ENCODE measurements at places on chromosomes 5 and 9.

DNA sequence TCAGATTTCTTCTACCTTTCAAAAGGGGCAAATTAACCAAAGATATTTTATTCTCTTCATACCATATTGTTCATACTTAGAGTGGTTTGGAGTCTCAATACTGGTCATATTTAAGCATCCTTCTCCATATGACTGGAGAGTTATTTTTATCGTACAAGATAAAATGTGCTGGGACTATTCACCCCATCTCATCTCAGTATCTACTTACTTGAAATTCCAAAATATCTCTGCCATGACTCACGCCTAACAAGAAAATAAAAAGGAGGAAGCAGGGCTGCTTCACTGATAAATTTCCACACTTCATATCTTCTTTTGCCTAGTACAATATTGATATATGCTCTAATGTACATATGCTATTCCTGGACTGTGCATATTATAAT lies 277.9 kb upstream of the CDH9 start:
- DNase-seq, result no peak

DNA sequence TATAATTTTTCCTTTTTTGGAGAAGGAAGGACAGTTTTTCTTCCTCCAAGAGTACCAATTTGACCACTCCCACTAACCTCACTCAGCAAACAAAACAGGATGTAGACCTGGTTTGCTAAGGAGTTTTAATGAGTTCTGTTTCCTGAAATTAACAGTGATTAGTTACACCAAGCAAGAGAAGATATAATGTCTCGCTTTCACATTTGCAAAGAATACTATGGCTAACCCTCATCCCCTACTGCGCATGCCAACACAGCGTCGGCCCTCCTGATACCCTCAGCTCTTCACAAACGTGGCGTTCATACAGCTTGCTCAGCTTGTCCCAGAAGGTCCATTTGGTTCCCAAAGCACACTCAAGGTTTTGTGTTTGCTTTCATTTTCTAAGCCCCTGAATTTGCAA lies 41.9 kb upstream of the IPPK start:
- DNase-seq, result no peak

DNA sequence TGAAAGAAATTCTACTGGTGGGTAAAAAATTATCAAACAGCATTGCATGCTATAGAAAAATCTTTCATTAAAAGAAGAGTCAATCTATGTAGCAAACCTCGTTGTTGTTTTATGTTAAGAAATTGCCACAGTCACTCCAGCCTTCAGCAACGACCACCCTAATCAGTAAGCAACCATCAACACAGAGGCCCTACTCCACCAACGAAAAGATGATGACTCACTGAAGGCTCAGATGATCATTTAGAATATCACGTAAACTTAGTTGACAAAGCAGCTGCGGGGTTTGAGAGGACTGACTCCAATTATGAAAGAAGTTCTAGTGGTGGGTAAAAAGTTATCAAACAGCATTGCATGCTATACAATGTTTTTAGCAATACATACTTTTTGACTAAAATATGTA lies 242.6 kb downstream of the DRD1 start:
- DNase-seq, result no peak

GRCh38 chr5:83715236-83716065 lies 5.2 kb downstream of the HAPLN1 start:
- DNase-seq, result peak; percentile 17

GRCh38 chr9:127417131-127418036 lies 6.8 kb upstream of the ZNF79 start:
- peak; percentile 55 for DNase-seq

- DNase-seq, result peak; percentile 44
These were observed 106.1 kb downstream of the SH3TC2 start for GRCh38 chr5:148956477-148957385.

GRCh38 chr5:176806137-176806536 lies 4.2 kb upstream of the UNC5A start:
- DNase-seq, result no peak

DNA sequence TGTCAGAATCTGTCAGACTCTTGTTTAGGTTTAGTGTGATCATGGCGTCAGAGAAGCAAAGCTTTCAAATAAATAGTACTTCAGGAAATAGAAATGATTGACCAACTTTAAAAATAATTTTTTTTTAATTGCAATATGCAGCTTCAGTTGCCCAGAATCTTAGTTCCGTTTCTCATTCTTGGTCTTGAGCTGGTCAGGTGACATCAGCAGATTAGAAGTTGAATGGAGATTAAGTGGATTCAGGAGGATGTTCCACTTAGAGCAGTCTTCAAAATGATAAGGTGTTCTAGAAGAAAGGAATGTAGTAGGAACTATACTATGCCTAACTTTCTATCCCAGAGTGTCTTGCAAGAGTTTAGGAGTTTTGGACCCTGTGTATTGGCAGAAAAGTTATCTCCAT lies 30.6 kb downstream of the OTULIN start:
- DNase-seq, result no peak

DNA sequence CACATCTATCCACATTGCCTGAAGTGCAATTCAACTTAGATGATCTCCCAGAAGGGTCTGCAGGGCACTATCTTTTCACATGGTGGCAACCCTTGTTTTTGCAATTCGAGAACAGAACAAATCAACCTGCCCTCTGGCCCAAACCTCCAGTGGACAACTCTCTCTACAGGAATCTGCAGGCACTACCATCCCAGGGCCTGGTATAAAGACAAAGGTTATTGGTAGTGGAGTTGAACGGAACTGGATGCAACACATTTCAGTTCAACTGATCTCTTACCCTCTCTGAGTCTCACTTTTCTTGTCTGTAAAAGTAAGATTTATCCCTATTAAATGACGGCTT lies 153.2 kb upstream of the EGFLAM start:
- peak; percentile 19 for DNase-seq

GRCh38 chr9:113520109-113520642 lies 56.6 kb downstream of the RGS3 start:
- no peak for DNase-seq

GRCh38 chr5:132883261-132883834 lies 9.9 kb downstream of the LEAP2 start:
- DNase-seq, result peak; percentile 45

DNA sequence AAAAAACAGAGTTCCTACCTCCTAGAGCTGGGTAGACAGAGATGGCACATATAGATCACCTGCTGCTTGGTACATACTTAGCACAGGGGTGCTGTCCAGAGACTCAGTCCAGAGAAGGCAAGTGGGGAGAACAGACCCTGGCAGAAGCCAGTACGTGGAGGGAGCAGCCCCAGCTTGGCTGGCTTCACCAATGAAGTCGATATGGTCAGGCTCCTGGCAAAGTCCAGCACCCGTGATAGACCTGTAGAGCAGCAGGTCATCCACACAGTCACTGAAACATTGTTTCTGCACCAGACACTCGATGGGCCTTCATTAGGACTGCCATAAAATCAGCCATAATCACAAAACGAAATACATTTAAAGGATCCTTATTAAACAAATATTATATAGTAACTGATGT lies 45.8 kb downstream of the WHRN start:
- DNase-seq, result no peak

DNA sequence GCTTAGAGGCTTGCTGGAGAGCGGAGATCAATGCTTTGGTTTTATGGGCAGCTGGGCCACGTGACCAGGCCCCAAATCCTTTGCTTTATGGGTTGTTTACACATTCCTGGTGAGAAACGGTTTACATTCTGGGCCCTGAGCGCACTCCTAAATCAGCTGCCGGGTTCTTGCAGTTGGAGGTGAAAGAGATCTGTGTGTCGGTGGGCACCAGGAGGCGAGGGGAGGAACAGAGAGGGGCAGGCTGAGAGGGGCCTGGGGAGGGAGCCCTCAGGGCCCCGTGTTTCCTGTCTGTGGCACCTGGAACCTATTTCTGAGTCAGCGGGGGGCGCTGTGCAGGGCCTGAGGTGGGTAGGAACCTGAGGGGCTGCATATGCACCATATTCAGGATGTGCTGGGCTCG lies 63.5 kb upstream of the HAND1 start:
- peak; percentile 85 for DNase-seq

GRCh38 chr9:136103651-136104487 lies 8.8 kb upstream of the NACC2 start:
- DNase-seq, result no peak

- DNase-seq, result peak; percentile 78
These were observed 6.3 kb upstream of the MXD3 start for GRCh38 chr5:177317959-177318377.

GRCh38 chr9:14993061-14993800 lies 83.0 kb upstream of the FREM1 start:
- DNase-seq, result peak; percentile 77

GRCh38 chr9:35871545-35871944 lies 1.3 kb upstream of the OR13J1 start:
- DNase-seq, result no peak

DNA sequence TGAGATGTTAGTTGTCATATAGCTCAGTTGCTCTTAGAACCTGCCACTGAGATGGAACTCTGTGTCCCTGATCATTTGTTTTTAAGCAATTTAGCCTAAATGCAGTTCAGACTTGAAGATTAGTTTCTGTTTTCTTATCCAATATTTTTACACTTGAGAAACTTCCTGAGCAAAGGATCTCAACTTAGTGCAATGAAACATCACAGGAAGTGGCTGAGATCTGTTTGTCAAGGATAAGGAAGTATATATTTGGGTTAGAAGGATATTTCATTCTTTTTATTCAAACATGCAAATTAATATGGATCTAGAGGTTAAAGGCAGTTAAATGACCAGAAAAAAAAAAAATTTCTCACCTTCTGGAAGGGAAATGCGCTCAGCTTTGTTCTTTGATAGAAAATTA lies 19.7 kb upstream of the F2R start:
- no peak for DNase-seq

DNA sequence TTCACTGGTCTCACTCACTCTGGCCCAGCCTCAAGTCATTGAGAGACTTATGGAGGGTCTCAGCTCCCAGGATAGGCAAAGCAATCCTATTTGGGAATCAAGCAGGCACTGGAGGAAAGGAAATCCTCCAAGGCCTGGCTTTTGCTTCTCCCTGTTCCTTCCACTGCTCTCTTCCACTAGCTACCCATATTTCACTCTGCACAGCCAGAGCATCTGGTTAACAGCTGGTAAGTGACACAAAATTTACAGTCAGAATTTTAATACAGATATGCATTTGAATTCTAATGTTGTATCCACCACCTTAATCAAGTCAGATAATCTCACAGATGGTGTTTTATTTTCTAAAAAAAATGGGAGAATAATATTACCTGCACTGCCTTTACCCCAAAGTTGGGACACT lies 868 bp upstream of the C1QTNF2 start:
- no peak for DNase-seq

GRCh38 chr9:129849901-129850300 lies 14.6 kb downstream of the USP20 start:
- no peak for DNase-seq

GRCh38 chr5:131496400-131496713 lies 138.7 kb downstream of the RAPGEF6 start:
- no peak for DNase-seq

DNA sequence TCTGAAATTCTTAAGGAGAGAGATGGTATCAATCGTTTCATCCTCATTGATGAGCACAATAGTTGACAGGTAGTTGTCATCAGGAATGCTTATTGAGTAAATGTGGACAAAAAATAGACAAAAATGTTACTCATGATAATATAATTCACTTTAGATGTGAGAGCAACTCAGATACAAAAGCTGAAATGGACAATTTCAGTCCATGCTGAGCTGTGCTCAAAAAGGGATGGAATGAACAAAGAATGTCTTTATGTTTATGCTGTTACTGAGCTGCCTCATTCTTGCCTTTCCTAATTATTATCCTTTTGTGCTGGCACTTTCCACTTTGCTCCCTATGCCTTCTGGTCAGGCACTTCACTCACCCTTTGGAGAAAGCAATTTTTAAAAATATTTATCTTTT lies 49.5 kb downstream of the JAKMIP2 start:
- DNase-seq, result no peak
